Stimulated activated CD8-positive, alpha-beta memory T cell treated with anti-CD3 and anti-CD28 coated beads, Interleukin-7, amount 100 ng/mL, for 4 hours (primary cell): ENCODE measurements at places on chromosomes 2 and 18.

DNA sequence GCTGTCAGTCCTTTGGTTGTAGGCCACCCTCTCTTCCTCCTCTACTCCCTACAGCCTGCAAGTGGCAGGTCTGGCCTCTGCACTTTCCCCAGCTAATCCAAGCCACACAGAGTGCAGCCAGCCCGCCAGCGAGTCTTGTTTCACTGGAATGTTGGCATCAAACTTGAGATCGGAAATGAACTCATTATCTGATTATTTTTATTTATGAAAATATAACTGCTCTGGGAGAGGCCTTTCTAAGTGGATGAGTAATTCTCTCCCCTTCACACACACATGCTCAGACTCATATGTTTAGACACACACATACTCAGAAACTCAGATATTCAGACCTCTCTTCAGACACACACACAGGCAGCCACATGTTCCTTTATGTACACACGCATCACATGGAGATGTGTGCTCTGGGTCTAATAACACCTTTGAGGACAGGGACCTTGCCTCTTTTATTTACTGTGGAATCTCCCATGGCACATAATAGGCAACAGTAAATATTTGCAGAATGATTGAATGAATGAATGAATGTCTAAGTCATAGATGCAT, 151.3 kb downstream of the ZFP36L2 start:
- DNase-seq, result no peak

GRCh38 chr2:55140316-55141219, 90.3 kb upstream of the RTN4 start:
- no peak for DNase-seq

DNA sequence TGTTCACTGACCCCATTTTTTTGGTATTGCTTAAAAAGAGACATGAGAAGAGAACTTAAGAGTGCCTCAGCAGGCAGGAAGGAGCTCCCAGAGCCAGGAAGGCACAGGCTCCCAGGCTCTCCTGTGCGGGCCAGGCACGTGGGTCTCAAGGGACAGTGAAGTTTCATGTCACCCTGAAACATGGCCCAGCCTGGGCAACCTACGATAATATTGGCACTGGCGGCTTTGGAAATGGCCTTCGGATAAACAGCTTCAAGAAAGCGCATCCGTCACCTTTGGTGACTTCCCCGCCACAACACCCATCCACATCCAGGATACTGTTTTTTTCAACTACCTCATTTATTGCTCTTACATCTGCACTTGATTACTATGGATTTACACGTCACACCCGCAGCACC, 30.5 kb downstream of the PXDN start:
- no peak for DNase-seq

DNA sequence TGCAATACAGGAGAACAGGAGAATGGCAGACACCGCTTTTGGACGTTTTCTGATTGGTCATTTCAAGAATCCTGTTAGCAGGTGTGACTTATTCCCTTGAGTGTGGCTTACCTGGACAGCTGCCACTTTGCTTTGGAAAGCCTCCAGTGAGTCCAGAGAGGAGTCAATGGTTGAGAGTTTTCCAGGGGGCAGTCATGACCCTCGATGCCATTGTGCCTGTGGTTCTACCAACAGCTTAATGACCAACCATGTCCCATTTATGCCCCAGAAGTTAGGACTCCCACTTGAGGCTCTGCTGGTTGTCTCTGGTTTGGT, 12.4 kb downstream of the IGFBP2 start:
- no peak for DNase-seq

DNA sequence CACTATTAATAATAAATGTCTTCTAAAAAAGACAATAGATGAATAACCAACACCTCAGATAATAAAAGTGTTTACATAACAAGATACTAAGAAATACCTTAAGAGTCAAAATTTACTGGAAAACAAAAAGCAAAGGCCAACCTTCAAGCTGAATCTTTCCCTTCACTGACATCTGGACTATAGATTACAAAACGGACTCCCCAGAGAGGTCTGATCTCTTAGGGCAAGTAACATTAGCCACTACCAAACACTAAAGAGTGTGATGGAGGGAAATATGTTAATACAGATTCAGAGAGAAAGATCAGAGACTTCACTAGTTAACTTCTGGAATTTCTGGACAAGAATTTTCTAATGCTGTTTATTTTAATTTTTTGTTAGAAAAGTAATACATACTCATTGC, 13.9 kb downstream of the CLASP1 start:
- no peak for DNase-seq

DNA sequence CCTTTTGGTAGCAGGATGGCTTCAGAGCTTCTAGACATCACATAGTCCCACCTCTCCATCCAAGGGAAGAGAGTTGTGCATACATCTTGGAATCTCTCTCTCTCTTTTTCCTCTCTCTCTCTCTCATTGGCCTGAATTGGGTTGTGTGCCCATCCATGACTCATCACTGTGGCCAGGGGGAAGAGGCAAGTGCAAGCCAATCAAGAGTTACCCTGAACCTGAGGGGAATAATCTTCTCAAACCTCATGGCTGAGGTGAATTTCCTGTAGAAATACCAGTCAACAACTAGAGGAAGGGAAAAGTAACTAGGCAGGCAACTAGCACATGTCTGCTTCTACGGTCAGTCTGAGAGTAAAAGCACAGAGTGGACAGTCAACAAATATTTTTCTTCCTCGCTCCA, 7.3 kb upstream of the CHN1 start:
- no peak for DNase-seq

DNA sequence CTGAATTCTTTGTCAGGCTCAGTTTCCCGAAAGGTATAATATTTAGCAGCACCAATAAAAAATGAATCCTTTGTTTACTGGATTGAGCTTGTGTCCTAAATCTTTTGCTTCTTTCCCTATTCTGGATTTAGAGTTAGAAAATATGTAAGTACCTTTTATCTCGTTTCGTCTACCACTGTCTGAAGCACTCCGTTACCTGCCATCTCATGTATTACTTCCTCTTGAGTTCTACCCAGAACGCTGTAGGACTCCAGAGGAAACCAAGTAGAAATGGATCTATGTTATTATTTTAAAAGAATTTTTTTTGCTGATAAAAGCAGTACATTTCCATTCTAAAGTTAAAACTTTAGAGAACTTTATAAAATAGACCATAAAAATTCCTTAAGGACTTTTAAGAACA, 13.5 kb downstream of the ANKRD12 start:
- DNase-seq, result no peak

GRCh38 chr2:127182626-127183458, 37.3 kb downstream of the CYP27C1 start:
- no peak for DNase-seq

DNA sequence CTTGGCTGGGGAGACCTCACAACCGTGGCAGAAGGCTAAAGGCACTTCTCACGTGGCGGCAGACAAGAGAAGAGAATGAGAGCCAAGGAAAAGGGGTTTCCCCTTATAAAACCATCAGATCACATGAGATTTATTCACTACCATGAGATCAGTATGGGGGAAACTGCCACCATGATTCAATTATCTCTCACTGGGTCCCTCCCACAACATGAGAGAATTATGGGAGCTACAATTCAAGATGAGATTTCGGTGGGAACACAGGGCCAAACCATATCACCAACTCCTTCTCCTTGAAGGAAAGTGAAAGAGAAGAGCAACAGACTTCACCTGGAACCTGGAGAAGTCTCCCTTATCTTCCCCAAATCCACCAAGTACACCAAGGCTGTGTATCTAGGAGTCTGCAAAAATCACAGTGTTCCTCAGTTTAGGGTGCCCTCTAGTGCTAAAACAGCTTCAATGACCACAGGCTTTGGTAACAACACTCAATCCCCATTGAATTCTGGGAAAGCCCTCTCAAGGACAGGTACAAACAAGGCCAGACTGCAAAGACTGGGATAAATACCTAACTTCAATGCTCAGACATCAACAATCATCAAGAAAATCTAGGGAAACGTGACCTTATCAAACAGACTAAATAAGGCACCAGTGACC, 148.8 kb upstream of the SRD5A2 start:
- DNase-seq, result no peak

DNA sequence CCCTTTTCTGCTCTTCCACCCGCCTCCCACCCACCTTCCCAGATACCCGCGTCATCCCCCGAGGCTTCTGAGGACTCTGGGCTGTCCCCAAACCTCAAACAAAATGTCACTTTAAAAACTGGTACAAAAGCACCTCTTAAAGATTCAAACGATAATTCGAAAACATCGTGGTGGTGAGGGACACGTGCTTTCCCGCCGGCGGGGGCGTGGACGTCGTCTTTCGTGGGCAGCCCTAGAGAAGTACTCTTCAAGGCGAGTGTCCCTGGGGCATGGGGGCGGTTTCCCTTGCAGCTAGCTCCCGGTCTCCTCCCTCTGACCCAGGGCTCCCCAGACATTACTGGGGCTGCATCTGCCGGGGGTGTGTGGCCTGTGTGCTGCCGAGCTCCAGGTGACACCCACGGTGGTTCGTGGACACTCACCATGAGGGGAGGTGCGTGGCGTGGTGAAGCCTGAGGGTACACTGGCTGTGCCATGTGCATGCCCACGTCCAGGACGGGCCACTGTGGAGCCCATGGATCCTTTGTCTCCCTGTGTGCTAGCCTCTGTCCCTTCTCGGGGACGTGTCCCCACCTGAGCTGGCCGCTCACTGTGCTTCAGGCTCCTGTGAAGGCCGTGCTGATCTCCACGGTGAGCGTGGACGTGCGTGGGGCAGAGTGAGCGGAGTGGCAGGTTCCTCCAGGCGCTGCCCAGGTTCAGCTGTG, 117.8 kb downstream of the NFATC1 start:
- DNase-seq, result no peak

GRCh38 chr2:172285010-172285621, 142.3 kb upstream of the ITGA6 start:
- DNase-seq, result no peak

DNA sequence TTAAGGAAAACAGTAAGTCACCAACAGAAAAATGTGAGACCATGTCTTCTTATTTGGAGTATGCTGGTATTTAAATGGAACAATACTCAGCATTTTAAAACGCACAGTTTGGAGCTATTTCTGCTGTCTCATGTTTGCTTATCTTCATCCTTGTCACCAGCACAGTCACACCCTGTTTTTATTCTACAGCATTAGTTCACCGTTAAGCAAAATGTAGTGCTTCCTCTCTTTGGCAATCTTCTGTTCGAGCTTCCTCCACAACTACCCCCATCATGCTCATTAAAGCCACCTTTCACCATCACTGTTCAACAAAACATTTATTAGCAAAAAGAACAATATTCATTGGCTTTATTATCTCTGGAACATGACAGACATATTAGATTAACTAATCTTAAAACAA, 64.0 kb downstream of the SLC40A1 start:
- DNase-seq, result no peak

DNA sequence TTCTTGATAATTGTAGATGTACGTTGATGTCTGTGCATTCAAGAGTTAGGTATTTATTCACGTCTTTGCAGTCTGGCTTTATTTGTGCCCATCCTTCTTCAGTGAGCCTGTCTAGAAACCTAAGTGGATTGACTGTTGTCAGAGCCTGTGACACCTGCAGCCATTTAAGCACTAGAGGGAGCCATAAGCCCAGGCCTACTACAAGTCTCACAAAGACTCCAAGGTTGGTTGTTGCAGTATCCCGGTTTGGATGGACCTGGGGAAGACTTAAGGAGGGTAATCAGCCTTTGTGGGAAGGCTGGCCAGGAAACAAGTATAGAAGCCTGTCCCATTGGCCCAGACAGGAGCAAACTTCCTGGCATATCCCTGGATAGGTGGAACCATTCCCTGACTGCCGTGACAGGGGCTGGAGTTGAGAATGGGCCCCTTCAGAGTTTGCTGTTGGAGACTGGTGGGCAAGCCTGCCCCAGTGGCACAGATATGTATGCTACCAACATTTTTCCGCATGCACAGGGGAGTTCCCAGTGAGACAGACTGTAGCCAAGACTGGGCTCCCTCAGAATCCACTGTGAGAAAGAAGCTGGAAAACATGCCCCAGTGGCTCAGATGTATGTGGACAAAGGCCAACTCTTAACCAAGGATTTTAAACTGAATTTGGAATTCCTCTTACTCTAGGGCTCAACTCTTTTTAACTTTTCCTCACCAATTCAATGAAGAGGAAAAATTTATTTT, 9.3 kb upstream of the LRRC30 start:
- no peak for DNase-seq

DNA sequence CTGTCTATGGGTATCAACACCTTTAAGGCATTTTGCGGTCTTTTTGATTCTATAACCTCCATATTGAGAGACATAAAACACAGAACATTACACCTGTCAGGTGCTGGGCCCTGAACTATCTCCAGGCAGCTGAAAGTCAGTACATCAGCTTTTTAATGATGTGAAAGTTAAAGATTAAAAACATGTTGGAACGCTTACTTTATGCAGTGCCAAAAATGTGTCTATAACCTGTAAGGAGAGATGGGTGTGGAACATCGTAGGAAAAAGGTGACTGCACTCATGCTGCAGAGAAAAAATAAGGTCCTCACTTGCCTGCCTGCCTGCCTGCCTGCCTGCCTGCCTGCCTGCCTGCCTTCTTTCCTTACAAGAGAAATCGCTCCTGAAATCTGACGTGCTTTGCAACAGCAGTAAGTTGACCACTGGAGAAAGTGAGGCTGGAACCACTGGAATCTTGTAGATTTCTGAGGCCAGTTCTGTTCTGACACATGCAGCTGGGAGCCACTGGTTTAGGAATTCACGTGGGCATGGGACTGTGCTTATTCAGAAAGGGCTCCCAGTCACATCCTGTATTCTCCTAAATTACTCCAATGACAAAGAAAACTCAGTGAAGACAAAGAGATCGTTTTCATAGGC, 34.1 kb downstream of the BCL11A start:
- no peak for DNase-seq

- no peak for DNase-seq
These were observed 87.3 kb upstream of the ATG16L1 start for GRCh38 chr2:233164128-233164635.

GRCh38 chr18:9608728-9609127, 5.6 kb downstream of the PPP4R1 start:
- no peak for DNase-seq
